ENCODE measurements at places on chromosomes 1 and 21.

GRCh38 chr1:206583707-206584648 lies 28.3 kb downstream of the EIF2D start:
- DNase-seq: peak; percentile 75

- no peak for DNase-seq
Observed at GRCh38 chr1:46539972-46540371, 11.5 kb downstream of the KNCN start.

GRCh38 chr1:220380885-220381284 lies 108.6 kb upstream of the RAB3GAP2 start:
- no peak for DNase-seq

DNA sequence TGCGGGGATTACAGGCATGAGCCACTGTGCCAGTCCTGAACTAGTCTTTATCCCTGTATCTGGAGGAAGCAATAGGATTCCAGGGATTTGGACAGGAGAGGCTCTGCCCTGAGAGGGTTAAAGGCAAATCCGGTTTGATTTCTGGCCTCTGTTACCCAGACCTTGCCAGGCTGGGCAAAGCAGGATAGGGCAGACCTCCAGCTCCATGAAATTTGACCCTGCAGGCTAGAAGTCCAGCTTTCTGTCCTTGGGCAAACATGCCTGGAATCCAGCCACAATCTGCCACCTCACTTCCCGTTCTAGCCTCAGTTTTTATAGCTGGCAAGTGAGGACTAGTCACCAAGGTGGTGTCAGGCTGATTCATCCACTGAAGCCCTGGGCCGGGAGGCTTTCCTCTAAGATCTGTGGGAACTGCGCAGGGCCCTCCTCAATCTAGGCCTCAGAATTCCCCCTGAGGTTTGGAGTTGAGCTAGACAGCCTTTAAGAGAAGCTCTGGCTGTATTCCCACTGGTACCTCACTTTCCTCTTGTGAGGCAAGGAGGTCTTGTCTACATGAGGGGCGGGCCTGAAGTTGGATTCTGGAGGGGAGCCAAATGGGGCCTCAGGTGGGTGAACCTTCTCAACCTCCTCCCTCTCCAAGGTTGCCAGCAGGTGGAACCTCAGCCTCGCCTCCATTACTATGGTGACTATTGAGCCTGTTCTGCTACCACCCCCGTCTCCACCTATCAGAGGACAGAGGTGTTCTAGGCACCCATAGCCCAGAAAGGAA lies 7.0 kb upstream of the P3R3URF start:
- DNase-seq: peak; percentile 57

DNA sequence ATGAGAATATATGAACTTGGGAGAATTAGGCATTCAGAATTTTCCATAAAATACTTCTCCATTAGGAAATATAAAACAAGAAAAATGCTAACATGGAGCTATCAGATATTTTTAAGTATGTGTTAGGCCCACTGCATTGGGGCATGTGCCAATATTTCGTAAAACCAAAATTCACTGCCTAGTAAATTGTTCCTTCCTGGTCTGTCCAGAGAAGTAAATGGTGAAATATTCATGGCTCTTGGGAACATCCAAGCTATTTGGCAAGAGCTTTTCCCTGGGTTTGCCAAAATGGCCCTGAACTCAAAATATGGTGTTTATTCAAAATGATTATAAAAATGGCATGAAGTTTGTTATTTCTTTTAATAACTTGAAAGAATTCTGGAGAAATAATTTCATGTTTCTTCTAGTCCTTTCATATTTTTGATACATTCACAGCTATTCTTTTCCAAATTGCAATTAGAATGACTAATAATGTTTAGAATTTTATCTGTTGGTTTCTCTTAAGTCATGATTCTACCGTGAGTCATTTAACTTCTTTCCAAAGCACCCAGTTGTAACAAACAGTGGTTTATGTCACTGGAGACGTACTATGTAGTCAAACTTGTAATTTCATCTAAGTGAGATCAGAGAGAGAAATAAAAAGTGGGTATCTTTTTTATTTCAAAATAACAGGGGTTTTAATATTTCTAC lies 25.7 kb upstream of the SLC19A2 start:
- DNase-seq: no peak

Measured in cerebellar cortex (tissue), 1 donor.